ENCODE measurements at places on chromosomes 12 and 14. TPM values are rescaled to one million over a fixed set of nuclear protein-coding genes. Genes with fewer than 3 reads are reported as not detected.

Gene KRT3
- not detected for total RNA-seq

Gene MAP3K9
- total RNA-seq = not detected

Gene FOXA1
- total RNA-seq = not detected

Gene PLEKHD1
- not detected for total RNA-seq

Gene YLPM1
- 40.0 TPM for total RNA-seq

Gene RASSF3
- 12.0 TPM for total RNA-seq

Gene MAP1LC3B2
- 0.63 TPM for total RNA-seq

Gene NOXRED1
- total RNA-seq = not detected

Gene RPL10L
- not detected for total RNA-seq

Gene KLRD1
- 0.11 TPM for total RNA-seq

Gene TTC9
- total RNA-seq = not detected

Gene RAD9B
- 0.97 TPM for total RNA-seq

Gene LHX5
- not detected for total RNA-seq

Gene FZD10
- not detected for total RNA-seq

Gene ENDOU
- total RNA-seq = not detected

Gene KRT83
- total RNA-seq = not detected

Gene TUNAR
- not detected for total RNA-seq

Gene RHOJ
- 1.6 TPM for total RNA-seq

Gene DMAC2L
- 4.4 TPM for total RNA-seq

Gene GPR68
- total RNA-seq = 10.6 TPM

Gene RFLNA
- 4.9 TPM for total RNA-seq

Gene KRT71
- not detected for total RNA-seq

Gene BIN2
- not detected for total RNA-seq

Gene SIX6
- total RNA-seq = not detected

Gene HOXC12
- not detected for total RNA-seq

Gene LRP1-AS
- total RNA-seq = not detected

Gene C2CD5
- total RNA-seq = 13.3 TPM

Gene INHBC
- total RNA-seq = not detected

Gene SNW1
- 45.2 TPM for total RNA-seq

Gene JPH4
- not detected for total RNA-seq

Gene TGFB3
- 3.9 TPM for total RNA-seq
